ENCODE measurements at places on chromosomes 11 and 22. TPM values are rescaled to one million over a fixed set of nuclear protein-coding genes. Genes with fewer than 3 reads are reported as not detected.

Gene MEI1
- total RNA-seq: 0.23 TPM

Gene TREH
- not detected for total RNA-seq

Gene KDM4D
- total RNA-seq: 0.46 TPM

Gene SCUBE1
- total RNA-seq: 0.04 TPM

Gene THAP7
- total RNA-seq: 39.2 TPM

Gene TEX12
- total RNA-seq: not detected

Gene TBRG1
- total RNA-seq: 24.4 TPM

DNA sequence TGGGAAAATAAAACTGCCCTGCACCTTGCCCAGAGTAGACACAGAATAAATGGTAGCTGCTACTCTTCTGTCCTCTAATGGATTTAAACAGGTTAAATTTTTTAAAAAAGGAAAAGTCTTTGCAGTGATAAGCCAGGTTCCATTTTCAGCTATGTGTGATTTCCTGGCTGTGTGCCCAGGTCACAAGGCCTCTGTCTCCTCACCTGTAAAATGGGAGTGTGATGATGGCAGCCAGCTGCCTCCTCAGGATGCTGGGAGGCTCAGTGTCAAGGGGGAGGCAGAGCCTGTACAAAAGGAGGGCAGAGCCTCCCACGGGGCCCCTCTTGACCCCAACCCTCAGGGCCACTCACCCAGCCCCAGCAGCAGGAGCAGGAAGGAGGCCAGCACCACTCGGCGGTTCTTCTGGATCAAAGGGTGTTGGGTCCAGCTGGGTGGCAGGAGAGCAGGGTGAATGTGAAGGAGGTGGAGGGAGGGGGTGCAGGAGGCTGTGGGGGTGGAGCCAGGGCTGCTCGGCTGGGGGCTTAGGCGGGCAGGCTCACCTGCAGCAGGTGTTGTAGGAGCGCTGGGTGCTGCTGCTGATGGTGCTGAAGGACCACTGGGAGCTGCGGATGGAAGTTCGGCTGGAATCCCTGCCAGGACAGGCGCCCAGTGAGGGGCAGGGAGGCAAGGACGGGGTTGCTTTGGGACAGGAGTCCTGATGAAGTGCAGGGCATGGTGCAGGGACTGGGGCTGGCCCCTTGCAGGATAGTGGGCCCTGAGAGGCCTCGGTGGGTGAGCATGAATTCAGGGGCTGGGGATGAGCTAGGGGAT lies 1.9 kb downstream of the TMEM134 start:
- no peak for DNase-seq

GRCh38 chr11:1083621-1084551 lies 9.2 kb downstream of the MUC2 start:
- DNase-seq: peak; percentile 45

DNA sequence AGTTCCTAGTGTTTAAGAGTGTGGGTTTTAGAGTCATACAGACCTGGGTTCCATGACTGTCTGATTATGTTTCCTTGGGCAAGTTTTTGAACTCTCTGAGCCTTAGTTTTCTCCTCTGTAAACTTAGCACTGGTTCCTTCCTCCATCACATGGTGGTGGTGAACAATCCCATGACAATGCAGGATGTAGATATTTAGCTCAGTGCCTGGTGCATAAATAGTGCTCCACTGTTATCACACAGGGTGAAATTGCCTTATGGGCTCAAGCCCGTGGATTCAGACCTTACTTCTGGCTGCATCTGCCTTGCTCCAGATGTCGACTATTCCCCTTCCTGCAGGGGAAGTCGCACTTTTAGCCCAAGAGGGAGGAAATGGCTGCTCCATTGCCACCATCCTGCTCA lies 62.7 kb downstream of the LDLRAD3 start:
- no peak for DNase-seq

GRCh38 chr11:65468874-65469333 lies 29.9 kb upstream of the MALAT1 start:
- DNase-seq: peak; percentile 58

DNA sequence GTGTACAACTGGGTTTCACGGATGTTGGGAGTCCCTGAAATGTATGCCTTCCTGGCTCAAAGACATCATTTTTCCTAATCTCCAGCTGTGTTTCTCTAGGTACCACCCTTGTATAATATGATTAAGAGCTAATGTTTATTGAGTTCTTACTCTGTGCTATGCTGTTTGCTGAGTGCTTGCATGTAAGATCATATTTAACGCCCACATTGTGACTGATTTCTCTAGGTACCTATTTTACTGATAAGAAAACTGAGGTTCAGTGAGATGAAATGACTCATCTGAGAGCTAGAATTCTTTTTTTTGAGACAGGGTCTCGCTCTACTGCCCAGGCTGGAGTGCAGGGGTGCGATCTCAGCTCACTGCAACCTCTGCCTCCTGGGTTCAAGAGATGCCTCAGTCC lies 42.6 kb downstream of the FAM227A start:
- DNase-seq: no peak

GRCh38 chr22:25357606-25358420 lies 138.4 kb downstream of the CRYBB2 start:
- no peak for DNase-seq

GRCh38 chr22:37269936-37270678 lies 12.2 kb upstream of the CYTH4 start:
- DNase-seq: no peak

DNA sequence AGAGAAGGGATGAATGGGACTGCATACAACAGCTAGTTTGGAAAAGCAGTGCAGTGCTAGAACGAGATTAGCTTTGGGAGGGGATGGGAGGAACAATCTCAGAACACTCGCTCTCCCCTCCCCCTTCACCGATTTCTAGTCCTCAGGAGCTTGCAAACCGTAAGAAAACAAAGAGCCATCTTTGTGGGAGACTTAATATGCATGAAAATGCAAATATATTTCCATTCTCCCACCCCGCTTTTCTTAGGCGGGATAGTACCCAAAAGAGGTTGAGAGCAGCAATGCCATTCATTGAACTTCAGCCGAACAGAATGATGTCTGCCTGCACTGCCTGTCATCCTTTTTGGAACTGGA lies 1.1 kb downstream of the SPINDOC start:
- no peak for DNase-seq

GRCh38 chr11:99901175-99901574 lies 785.9 kb upstream of the ARHGAP42 start:
- DNase-seq: no peak

DNA sequence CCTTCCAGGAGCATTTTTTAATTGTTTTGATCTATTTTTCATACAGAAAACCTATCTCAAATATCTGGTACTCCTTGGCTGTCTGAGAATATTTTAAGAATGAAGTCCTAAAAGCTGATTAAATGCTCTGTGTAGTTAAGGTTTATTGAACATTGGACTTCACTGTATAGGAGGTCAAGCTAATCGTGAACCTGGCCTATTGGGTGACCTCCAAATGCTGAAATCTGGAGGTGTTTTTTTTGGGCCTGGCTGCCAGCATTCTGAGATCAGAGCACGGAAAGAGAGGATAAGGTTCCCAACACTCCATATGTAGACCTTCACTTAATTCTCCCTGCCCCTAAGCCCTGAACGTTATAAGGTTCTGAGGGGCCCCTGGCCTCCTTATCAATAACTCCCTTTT lies 8.3 kb downstream of the IL17RA start:
- DNase-seq: no peak

DNA sequence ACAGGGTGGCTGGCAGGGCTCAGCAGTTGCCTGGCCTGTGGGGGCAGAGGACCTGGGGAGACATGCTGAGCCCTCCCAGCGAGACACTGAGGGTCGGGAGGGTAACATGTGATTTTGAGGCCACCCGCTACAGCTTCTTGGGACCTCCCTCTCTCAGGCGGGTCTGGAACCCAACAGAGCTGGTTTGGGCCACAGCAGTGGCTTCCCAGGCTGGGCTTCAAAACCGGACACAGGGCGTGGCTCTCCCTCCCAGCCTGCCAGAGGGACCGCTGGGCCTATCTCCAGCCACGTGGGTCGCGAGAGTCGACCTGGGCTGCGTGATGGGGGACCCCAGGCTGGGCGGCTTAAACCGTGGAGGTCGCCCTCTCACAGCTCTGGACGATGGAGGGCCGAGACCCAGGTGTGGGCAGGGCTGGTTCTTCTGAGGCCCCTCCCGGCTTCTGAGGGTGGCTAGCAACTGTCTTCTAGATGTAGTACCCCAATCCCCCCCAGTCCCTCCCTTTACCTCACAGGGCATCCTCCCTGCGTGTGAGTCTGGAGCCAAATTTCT lies 91.7 kb downstream of the KCNQ1 start:
- DNase-seq: peak; percentile 6

GRCh38 chr11:1292644-1293618 lies 16.5 kb downstream of the TOLLIP start:
- DNase-seq: no peak

DNA sequence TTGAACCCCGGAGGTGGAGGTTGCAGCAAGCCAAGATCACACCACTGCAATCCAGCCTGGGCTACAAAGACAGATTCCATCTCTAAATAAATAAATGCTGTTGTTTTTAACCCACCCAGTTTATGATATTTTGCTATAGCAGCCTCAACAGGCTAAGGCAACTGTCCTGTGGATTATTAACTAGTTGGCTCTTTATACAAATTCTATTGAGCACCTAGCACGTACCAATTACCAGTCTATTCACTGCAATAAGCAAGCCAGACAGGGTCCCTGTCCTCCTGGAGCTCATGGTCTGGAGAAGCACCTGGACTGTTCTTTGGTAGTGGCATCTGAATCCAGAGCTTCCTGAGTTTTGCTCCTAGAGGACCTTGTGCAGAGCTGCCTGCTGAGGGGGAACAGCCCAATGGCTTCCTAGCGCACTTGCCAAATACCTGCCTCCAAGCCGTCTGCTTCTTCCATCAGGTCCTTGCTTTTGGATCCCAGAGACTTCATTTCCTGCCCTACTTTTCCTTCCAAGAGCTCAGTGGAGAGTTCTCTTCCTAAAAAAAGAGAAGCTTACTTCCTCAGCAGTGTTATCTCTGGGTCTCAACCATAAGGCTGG lies 49.9 kb upstream of the MICAL2 start:
- no peak for DNase-seq

GRCh38 chr22:19880786-19881569 lies 26.3 kb upstream of the GNB1L start:
- DNase-seq: peak; percentile 68

DNA sequence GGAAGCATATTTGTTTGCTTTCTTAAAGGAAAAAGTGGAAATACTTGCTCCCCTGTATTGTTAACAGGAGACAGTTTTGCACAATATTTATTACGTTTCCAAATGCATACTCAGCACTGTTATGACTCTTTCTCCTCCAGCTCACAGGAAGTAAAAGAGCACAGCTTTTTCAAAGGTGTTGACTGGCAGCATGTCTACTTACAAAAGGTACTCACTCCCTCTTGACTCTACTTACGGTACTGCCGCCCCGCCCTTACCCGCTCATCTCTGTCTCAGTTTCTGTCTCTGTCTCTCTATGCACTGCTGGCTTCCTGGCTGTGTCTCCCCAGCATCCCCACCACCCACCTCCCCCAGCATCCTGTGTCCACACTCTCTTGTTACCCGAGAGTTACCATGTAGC lies 32.2 kb upstream of the MYO18B start:
- DNase-seq: no peak

DNA sequence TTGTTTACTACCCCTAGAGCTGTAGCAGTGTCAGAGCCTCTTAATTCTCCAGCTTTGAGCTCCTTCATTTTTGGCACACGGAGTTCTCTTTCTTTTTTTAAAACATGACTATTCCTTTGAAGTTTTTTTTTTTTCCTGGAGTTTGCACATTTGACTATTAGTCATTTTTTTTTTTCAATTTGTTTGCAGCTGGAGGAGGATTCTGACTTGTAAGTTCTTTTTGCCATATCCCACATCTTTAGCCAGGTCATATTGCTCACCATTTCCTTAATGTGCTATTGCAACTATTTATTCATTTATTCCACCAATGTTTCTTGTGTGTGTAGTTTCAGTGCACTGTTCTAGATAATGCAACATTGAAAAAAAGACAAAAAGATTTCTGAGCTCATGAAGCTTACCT lies 166.3 kb upstream of the ARHGAP20 start:
- DNase-seq: no peak

DNA sequence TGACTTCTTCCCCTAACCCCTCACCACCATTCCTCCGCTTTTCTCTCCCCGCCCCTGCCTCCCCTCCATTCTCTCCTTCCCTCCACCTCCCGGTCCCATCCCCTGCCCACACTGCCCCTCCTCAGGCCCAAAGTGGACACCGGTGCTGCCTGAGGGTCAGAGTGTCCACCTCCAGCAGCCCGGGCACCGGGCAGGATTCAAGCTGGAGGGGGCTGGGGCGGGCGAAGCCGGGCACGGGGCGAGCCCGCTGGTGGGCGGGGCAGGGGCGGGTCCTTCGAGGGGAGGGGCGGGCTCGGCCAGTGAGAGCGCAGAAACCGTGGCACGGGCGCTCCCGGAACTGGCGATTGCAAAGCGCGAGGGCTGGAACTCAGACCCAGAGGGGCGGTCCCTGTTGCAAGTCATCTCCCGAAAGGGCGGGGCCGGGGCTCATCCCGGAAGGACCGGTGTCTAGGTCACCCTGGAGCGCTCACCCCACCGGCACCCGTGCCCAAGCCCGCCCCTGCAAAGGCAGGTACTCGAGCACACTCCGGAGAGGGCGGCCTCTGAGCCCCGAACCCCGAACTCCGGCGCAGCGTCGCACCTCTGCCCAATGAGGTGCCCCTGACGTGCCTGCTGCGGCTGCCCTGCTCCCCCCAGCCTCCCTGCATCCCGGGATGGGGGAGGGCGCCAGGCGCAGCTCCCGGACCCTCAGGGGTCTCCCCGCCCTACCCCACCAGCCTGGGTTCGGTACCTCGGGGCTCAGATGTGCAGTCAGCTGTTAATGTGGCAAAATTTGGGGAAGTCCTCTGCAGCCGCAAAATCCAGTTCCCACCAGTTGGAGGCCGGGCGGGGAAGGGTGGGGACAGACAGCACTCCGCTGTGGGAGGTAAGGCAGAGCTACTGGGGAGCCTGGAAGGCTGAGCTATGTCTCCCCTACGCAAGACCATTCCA lies 16.5 kb upstream of the CDKN1C start:
- peak; percentile 96 for DNase-seq
